SK-N-SH treated with all-trans-retinoic acid at 6 μM for 48 hours (cell line): ENCODE measurements at places on chromosomes 11 and 22.

DNA sequence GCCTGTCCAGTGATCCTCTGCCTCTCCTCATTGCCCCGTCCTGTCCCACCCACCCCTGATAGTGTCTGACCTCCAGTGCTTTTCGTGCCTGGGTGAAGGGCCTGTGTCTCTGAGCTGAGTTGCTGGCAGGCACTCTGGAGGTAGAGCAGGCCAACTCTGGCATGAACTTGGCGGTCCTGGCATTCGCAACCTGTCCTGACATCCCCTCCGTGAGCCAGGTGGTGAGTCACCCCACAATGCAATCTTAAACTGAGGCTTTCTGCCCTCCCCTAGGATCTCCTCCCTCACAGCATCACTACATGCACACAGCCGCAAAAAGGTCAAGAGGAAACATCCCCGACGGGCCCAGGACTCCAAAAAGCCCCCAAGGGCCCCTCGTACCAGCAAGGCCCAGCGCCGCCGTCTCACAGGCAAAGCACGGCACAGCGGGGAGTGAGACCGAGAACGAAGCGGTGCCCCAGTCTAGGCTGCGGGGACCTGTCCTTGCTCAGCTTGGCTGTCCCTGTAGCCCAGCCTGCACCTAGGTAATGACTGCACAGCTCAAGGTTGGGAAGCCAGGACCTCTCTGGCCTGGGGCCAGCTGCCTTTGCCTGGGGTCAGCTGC is 4.9 kb downstream of the NOL12 start:
- ATAC-seq = no peak

- ATAC-seq = no peak
Measured at GRCh38 chr11:69560141-69560790, 78.8 kb downstream of the LINC01488 start.

DNA sequence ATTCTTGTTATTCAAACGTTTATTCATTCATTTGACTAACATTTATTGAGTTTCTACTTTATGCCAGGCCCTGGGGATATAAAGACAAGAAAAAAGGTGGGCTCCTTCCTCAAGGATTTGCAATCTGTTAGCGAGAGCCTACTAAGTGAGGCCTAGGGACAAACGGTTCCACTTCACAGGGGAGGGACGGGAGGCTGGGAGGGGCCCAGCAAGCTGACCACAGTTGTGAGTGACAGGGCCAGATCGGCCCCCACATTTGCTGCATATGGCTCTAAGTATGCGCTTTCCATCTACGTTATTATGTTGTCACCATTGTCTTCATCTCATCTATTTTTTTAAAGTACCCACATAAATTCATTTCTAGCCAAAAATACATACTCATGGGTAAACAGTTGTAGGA is 271.1 kb downstream of the BUD13 start:
- ATAC-seq = no peak

- ATAC-seq = no peak
Measured at GRCh38 chr11:78972177-78972576, 397.5 kb upstream of the NARS2 start.

GRCh38 chr11:665704-666281 is 28.7 kb downstream of the DRD4 start:
- no peak for ATAC-seq

- no peak for ATAC-seq
Measured at GRCh38 chr11:104916442-104916841, 18.2 kb upstream of the CASP12 start.

DNA sequence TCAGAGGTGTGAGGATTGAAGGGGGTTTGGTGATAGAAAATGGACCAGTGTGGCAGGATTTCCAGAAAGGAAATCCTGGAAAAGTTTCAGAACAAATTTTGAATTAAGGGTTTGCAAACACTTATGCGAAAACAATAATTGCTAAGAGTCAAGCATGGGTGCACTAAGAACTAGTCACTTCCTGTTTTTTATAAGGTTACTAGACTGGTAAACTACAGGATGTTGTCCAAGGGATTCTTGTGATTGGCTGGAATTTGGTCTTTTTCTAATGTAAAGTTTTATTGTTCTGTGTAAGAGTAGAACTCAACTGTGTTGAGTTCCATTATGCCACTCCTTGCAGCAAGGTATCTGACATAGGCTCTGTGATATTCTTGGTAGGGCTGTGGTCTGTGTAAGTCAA is 54.1 kb downstream of the LIF start:
- ATAC-seq = no peak

DNA sequence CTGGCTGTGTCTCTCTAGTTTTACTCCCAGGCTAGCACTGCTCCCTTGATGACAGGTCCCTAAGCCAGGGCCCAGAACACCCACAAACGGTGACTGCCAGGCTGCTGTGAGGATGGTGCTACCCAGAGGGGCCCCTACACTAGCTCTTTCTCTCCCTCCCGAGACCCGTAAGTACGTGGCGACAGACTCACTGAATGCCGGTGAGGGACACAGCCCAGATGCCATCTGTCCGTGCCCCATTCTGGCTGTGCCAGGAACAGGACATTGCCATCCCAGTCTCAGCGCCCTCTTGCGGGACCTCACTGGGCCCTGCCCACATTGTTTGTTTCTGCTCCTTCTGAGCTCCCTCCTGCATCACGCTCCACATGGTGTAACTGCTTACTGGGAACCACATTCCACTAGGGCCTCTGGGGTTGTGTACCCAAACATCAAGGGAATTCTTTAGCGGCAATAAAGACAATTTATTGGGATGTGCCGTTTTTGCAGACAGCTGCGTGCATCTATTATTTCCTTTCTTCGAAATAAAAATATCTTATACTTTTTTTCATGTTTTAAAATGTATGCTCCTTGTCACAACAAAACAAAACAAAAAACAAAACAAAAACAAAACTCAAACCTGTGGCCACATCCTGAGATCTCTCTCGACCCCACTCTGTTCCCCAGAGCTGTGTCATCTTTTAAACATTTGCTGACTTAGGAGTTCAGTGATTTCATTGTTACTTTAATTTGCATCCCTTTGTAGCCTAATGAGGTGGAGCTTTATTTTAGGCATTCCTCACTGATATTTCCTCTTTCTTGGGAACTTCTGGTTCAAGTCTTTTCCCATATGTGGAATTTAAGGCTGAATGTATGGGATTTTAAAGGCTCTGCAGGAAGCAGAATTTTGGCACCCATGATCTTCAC is 4.4 kb upstream of the TPCN2 start:
- ATAC-seq = peak; percentile 85

DNA sequence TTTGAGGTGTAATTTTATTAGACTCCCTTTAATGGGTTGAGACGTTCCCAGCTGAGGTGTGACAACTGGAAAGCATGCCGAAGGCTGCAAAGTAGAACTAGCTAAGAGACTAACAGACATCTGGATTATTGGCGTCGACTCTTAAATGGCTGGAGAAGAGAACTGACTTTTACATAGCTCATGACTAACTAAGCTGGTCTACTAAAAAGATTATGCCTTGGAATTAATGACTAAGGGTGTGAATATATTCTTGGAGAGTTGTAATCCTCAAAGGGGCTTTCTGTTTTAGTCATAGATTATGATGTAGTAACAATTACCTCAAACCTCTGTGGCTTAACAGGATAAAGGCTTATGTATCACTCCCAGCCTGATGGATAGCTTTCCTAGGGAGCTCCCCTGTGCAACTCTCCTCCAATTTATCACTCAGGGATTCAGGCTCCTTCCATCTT is 39.5 kb upstream of the SLC5A12 start:
- ATAC-seq = no peak

GRCh38 chr22:23284504-23285033 is 104.3 kb downstream of the BCR start:
- ATAC-seq = no peak

GRCh38 chr11:77072851-77073327 is 6.1 kb downstream of the CAPN5 start:
- peak; percentile 21; the same call in 1 of the 3 replicates for ATAC-seq

DNA sequence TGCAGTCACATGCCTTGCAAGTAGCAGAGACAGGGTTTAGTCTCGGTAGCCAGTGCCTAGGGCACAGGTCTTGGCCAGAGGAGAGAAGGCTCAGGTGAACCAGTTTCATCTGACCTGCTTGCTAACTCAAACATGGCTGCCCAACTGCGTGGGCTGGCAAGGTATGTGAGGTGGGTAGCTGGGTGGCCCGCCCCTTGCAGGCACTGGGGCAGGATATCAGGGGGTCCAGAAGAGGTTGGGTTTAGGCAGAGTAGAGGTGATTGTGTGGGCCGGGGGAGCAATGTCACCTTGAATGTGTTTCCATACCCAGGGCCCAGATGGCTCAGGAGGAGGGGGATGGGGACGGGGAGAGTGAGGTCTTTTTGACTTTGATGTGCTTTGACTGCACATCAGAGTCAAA is 37.7 kb downstream of the ST3GAL4 start:
- no peak for ATAC-seq

- no peak for ATAC-seq
Measured at GRCh38 chr11:134667175-134667500, 255.1 kb upstream of the B3GAT1 start.

- ATAC-seq = no peak
Measured at GRCh38 chr11:2812371-2812991, 73.1 kb downstream of the CDKN1C start.

DNA sequence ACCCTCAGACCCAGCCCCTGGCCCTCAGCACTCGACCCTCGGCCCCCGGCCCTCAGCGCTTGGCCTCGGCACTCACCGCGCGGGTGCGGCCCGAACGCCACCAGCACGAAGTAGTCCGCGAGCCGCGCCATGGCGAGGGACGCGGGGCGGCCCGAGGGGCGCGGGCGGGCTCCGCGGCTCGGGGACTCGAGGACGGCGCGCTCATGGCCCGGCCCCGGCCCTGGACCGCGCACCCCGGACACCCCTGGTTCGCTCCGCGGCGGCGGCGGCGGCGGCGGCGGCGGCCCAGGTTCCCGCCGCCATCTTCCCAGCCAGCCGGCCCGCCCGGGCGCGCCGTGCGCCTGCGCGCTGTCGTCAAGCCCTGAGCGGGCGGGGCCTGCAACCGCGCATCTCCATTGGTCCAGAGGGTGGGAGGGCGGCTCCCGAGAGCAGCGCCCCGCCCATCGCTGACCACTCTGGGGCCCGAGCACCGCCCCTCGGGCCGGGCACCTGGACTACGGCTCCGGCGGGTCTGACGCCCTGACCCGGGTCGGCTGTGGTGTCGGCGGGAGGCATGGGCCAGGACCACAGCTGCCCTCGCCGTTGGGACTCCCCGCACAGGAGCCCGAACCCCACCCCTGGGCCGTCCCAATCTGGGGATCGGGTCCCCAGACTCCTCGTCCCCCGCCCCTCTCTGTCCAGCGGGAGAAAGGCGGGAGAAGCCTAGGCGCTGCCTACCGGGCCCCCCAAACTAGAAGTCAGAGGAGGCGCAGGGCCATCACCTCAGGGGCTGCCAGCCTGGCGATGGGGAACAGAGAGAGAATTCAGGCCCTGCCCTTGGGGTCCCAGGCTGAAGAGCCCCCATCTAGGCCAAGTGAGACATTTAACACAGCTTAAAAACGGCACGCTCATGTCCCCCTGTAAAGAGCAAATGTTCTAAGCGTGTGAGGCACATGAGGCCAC is at the start of gene SBF1:
SBF1 (minus strand) TSS at position 326 of the 942 bp plus-strand sequence; CDS start at position 131, 195 bp downstream.
- peak; percentile 94 for ATAC-seq

GRCh38 chr11:94034207-94034606 is 13.1 kb downstream of the HEPHL1 start:
- ATAC-seq = no peak

- peak; percentile 51 for ATAC-seq
Measured at GRCh38 chr22:30609260-30610185, 2.5 kb downstream of the TCN2 start.

GRCh38 chr11:62399878-62400266 is 19.0 kb upstream of the SCGB1A1 start:
- ATAC-seq = no peak

- peak; percentile 34; the same call in 2 of the 3 replicates for ATAC-seq
Measured at GRCh38 chr11:117822074-117823033, 2.2 kb downstream of the FXYD2 start.

DNA sequence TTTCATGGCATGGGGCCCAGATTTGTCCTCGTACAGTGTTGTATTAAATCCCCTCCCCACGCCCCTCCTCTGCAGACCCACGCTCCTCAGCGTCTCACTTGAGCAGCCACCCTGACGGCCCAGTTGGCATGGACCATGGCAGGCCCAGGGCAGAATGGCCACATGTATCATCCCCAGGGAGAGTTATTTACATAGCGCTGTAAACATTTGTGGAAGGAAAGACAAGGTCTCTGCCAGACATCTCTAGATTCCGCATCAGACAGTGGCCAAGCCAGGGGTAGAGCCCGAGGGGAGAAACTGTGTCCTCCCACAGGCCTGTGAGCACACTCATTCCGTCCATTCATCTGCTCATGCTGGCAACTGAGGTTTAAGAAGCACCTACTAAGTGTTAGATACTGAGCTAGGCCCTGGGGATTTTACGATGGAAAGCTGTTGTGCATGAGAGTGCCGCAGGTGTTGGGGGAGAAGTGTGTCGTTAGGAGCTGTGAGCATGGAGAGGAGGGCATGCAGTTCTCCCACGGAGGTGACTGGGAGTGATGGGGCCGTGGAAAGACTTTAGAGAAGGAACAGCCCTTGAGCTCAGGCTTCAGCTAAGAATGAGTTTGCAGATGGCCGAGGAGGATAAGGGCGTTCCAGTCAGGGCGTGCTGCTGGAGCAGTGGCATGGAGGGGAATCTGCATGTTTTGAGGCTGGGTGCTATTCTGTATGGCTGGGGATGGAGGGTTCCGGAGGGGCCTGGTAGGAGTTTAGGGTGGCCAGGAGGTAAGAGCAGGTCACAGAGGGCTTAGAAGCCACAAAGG is 94.9 kb downstream of the GRIK4 start:
- ATAC-seq = no peak

DNA sequence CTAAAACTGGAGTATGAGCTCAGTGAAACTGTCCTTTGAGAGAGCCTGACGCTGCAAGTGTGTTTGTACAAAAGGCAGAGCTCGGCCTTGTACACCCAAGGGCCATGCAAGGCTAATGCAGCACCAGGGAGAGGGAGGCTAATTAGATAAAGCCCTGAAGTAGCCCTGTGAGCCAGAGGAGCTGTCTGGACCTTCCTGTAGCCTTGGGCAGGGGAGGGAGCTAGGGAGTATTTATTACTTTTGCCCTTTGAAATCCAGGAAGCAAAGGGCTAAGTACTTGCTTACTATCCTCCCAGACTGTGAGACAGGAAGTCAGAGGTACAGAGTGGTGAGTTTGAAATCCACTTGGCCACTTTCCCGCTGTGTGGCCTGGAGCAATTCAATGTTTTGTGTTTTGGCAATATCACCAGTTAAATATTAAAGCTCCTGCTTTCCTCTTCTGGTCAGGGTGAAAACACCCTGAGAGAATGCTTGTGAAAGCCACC is 10.2 kb upstream of the LDHA start:
- peak; percentile 77 for ATAC-seq

- ATAC-seq = no peak
Measured at GRCh38 chr11:120717623-120718022, 206.1 kb downstream of the GRIK4 start.

GRCh38 chr11:55658031-55658573 is 3.9 kb upstream of the OR4C6 start:
- ATAC-seq = no peak

GRCh38 chr11:113253406-113253805 is 61.0 kb upstream of the TTC12 start:
- ATAC-seq = no peak

- ATAC-seq = peak; percentile 56
Measured at GRCh38 chr11:120710354-120711131, 199.0 kb downstream of the GRIK4 start.

- ATAC-seq = peak; percentile 70
Measured at GRCh38 chr11:17014833-17015626, 816 bp upstream of the PLEKHA7 start.

- ATAC-seq = peak; percentile 88
Measured at GRCh38 chr11:7892840-7893254, 38.2 kb downstream of the OR10A6 start.
